ENCODE measurements at places on chromosomes 3 and 15.

- no peak overlapping the region for H3K4me3 ChIP-seq
- no peak for DNase-seq
- H3K36me3 ChIP-seq, result no peaks in the 10 kb centered on the region
Measured at GRCh38 chr3:42900226-42901072, 5.5 kb upstream of the ZNF662 start.

DNA sequence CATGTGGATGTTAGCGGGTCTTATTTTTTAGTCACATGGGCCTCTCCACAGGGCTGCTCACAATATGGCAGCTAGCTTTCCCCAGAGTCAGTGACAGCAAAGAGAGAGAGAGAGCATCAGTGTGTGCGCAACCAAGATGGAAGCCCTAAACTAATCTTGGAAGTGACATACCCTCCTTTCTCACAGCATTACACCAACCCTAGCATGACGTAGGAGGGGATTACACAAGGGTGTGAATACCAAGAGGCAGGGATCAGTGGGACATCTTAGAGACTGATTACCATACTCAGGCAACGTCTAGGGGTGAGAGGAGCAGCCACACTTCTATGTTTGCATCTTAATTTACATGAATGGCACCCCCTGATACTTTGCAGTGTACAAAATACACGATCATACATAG is 3.5 kb upstream of the UBE2E2 start:
- no peak overlapping the region for H3K4me3 ChIP-seq
- no peaks in the 10 kb centered on the region for H3K36me3 ChIP-seq
- DNase-seq, result no peak
- no peak overlapping the region for H3K27ac ChIP-seq

- no peak overlapping the region for H3K27ac ChIP-seq
- H3K4me1 ChIP-seq, result no peaks in the 10 kb centered on the region
- no peak overlapping the region for H3K4me3 ChIP-seq
- H3K36me3 ChIP-seq, result no peaks in the 10 kb centered on the region
Measured at GRCh38 chr15:101597360-101597928, 54.7 kb downstream of the TM2D3 start.

- H3K4me1 ChIP-seq, result peaks cover 4% of the 10 kb centered on the region
- H3K27ac ChIP-seq, result peak overlapping the region; percentile 2
- no peak for DNase-seq
Measured at GRCh38 chr3:79246875-79247724, 520.7 kb downstream of the ROBO1 start.

- DNase-seq, result no peak
- no peak overlapping the region for H3K27ac ChIP-seq
- no peaks in the 10 kb centered on the region for H3K36me3 ChIP-seq
- no peak overlapping the region for H3K4me3 ChIP-seq
- H3K4me1 ChIP-seq, result no peaks in the 10 kb centered on the region
Measured at GRCh38 chr3:157233923-157234322, 74.0 kb upstream of the CCNL1 start.

- H3K4me1 ChIP-seq, result no peaks in the 10 kb centered on the region
- no peaks in the 10 kb centered on the region for H3K36me3 ChIP-seq
- peak; percentile 59 for DNase-seq
- no peak overlapping the region for H3K27ac ChIP-seq
- no peaks in the 10 kb centered on the region for H3K27me3 ChIP-seq
Measured at GRCh38 chr3:63067999-63068645, 192.9 kb upstream of the CADPS start.

GRCh38 chr3:195105389-195105788 is 165.6 kb downstream of the XXYLT1 start:
- no peak overlapping the region for H3K4me3 ChIP-seq
- H3K36me3 ChIP-seq, result peaks cover 1% of the 10 kb centered on the region
- no peaks in the 10 kb centered on the region for H3K27me3 ChIP-seq
- H3K4me1 ChIP-seq, result peaks cover 7% of the 10 kb centered on the region

- H3K36me3 ChIP-seq, result no peaks in the 10 kb centered on the region
- peaks cover 3% of the 10 kb centered on the region for H3K4me1 ChIP-seq
- no peaks in the 10 kb centered on the region for H3K27me3 ChIP-seq
Measured at GRCh38 chr15:74657846-74658245, 38.0 kb downstream of the EDC3 start.

- peak; percentile 71 for DNase-seq
- H3K36me3 ChIP-seq, result peaks cover 2% of the 10 kb centered on the region
- H3K4me1 ChIP-seq, result peaks cover 14% of the 10 kb centered on the region
Measured at GRCh38 chr3:120449701-120450599, 842 bp downstream of the FSTL1 start.

DNA sequence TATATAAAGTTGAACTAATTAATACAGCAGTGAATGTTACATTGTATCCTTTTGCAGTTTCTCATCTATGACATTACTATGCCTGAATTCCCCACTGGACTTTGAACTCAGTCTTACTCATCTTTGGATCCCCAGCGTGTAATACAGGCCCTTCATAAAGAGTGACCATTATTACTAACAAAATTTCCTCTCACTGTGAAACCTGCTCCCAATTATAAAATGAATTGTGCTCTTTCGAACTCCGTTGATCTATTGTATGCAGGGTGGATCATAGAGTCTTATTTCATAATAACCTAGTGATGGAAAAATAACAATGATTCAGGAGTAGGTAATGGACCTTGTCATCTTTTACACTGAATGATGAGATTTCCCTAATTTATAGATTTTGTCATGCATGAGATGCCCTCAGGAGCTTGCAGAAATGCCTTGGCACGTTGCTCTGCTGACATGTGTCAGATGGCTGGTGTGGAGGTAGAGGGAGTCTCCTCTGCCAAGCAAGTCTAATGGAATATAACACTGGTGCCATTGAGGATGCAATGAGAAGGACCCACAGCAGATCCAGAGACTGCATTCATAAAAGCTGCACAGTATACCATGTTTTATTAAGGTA is 25.5 kb downstream of the B3GNT5 start:
- no peaks in the 10 kb centered on the region for H3K36me3 ChIP-seq
- H3K4me1 ChIP-seq, result no peaks in the 10 kb centered on the region
- H3K27me3 ChIP-seq, result no peaks in the 10 kb centered on the region
- H3K4me3 ChIP-seq, result no peak overlapping the region
- no peak for DNase-seq

DNA sequence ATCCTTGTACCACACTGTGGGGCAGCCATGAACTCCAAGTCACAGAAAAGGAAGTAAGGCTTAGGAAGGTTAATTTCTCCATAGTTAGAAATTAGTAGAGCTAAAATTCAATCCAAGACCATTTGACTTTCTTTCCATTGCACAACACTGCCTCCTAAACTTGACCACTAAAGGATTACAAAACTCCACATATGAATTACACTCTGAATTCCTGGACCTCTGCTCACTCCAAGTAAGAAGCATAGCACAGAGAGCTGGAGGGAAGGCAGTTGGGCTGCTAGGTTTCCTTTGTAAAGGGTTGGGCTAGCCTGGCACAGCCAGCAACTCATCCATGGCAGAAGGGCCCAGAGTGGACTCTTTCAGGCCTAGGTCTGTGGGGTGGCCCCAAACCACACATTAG is 134.4 kb downstream of the MYLK start:
- H3K27ac ChIP-seq, result peak overlapping the region; percentile 94
- H3K4me3 ChIP-seq, result no peak overlapping the region
- peaks cover 11% of the 10 kb centered on the region for H3K36me3 ChIP-seq
- no peaks in the 10 kb centered on the region for H3K27me3 ChIP-seq
- peaks cover 30% of the 10 kb centered on the region for H3K4me1 ChIP-seq

GRCh38 chr3:155846119-155846518 is 8.1 kb downstream of the SLC33A1 start:
- DNase-seq, result no peak
- H3K27me3 ChIP-seq, result no peaks in the 10 kb centered on the region

- no peaks in the 10 kb centered on the region for H3K27me3 ChIP-seq
- peak; percentile 71 for DNase-seq
- no peak overlapping the region for H3K4me3 ChIP-seq
- peaks cover 8% of the 10 kb centered on the region for H3K4me1 ChIP-seq
Measured at GRCh38 chr3:100107221-100107814, 7.0 kb downstream of the FILIP1L start.

- H3K4me3 ChIP-seq, result no peak overlapping the region
- H3K36me3 ChIP-seq, result no peaks in the 10 kb centered on the region
- peak; percentile 6 for DNase-seq
- no peaks in the 10 kb centered on the region for H3K27me3 ChIP-seq
- no peak overlapping the region for H3K27ac ChIP-seq
- no peaks in the 10 kb centered on the region for H3K4me1 ChIP-seq
Measured at GRCh38 chr3:176631165-176631564, 566.1 kb downstream of the TBL1XR1 start.

- H3K27ac ChIP-seq, result no peak overlapping the region
- DNase-seq, result peak; percentile 43
- peaks cover 14% of the 10 kb centered on the region for H3K4me1 ChIP-seq
- no peaks in the 10 kb centered on the region for H3K36me3 ChIP-seq
Measured at GRCh38 chr15:68349151-68349550, 71.6 kb downstream of the FEM1B start.

GRCh38 chr3:41321642-41321980 is 122.3 kb downstream of the CTNNB1 start:
- no peak overlapping the region for H3K4me3 ChIP-seq
- DNase-seq, result no peak
- H3K27ac ChIP-seq, result no peak overlapping the region
- no peaks in the 10 kb centered on the region for H3K36me3 ChIP-seq

DNA sequence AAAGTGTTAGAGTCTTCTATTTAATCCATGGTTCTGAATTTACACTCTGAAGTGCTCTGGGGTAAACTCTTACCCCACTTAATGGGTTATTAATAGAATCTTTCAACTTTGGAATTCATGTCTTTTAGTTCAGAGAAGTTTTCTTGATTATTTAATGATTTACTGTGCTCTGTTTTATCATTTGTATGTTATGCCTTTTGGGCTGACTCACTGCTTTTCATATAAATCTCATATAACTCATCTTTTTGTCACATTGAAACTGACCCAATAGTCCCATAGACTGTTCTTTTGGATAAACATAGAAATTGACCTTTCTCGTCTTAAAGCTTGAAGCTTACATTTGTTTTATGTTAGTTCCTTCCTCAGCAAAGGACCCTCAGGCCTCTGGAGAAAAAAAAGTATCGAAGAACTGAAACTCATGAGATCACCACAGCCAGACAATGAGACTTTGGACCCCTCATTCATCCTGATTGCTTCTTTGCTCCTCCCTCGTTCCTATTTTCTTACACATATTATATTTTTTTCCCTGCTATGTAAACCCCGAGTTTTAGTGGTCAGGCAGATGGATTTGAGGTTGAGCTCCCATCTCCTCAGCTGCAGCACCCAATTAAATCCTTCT is 229.1 kb upstream of the CBLB start:
- DNase-seq, result peak; percentile 66
- no peaks in the 10 kb centered on the region for H3K36me3 ChIP-seq
- H3K4me1 ChIP-seq, result peaks cover 6% of the 10 kb centered on the region
- H3K4me3 ChIP-seq, result no peak overlapping the region
- H3K27ac ChIP-seq, result no peak overlapping the region
